ENCODE measurements at places on chromosomes 4 and X.

DNA sequence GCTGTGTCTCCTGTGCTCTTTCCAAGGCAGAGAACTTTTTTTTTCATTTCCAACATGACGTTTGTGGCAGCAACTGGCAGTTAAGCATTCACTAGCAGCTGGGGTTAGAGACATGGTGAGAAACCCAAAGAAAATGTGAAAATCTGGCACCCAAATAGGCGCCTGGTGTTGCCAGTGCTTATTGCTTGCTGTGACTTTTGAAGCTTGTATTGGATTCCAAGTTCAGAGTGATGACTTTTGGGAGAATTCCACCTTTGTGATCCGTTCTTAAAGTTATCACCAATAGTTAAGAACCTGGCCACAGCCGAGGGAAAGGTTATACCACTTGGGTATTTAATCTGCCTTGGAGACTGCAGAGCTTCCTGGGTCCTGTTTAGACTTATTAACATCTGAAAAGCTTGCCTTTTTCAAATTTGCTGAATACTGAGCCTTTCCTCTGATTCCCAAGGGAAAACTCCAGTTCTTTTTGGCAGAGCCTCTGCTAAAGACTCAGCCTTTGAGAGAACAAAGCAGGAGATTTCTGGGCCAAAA lies 101.0 kb downstream of the OPHN1 start:
- no peak for DNase-seq

DNA sequence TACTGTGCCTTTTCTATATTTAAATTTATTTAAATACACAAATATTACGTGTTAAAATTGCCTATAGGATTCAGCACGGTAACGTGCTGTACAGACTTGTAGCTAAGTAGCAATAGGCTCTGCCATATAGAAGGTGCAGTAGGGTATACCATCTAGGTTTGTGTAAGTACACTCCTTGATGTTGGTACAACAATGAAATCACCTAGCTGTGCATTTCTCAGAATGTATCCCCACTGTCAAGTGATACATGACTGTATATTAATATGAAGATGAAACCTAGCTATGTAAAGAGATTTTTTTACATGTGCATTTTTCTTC lies 431.2 kb downstream of the KCTD8 start:
- no peak for DNase-seq

DNA sequence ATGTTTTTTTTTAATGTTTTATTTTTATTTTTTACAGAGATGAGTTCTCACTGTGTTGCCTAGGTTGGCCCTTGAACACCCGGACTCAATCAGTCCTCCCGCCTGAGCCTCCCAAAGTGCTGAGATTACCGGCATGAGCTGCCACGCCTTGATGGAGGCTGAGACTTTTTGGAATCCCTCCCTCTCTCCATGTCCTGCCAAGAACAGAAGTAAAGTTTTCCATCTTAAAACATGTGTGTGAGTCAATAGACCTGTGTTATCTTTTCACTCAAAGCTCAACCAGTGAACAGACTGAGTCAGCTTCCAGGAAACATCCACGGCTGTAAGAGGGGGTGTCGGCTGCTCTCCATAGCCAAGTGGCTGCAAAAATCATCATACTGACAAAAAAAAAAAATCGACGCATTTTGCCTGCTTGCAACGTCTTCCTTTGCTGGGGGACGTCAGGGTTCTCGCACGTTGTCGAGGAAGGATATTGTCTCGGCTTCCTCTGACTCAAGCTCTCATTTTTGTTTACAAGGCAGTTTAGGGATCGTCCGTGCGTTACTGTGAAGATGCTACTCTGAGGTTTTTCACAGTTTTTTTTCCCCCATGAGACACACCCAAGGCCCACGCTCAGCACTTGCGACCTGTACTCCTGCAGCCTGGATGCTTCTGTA lies 10.0 kb upstream of the ASMTL start:
- DNase-seq: peak; percentile 53

DNA sequence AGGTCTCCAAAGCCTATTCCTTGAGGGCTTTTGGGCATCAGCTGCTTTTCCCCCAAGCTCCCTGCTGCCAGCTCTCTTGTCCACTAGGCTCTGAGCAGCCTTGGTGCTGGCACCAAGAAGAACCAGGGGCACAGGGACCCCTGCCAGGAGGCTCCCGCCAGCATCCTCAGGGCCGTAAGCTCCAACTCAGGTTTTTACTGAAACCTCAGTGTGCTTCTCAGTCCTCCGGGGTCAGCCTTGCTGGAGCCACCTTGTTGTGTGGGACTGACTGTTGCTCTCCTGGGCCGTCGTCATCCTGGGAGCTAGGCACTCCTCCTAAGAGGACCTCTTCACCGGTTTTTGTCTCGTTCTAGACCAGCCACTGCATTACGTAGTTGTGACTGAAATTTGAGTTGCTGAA lies 38.9 kb downstream of the NOP14 start:
- DNase-seq: no peak

GRCh38 chr4:136680271-136680670 lies 852.0 kb downstream of the PCDH18 start:
- no peak for DNase-seq

- DNase-seq: no peak
Measured at GRCh38 chrX:34223574-34223973, 91.5 kb upstream of the FAM47A start.

DNA sequence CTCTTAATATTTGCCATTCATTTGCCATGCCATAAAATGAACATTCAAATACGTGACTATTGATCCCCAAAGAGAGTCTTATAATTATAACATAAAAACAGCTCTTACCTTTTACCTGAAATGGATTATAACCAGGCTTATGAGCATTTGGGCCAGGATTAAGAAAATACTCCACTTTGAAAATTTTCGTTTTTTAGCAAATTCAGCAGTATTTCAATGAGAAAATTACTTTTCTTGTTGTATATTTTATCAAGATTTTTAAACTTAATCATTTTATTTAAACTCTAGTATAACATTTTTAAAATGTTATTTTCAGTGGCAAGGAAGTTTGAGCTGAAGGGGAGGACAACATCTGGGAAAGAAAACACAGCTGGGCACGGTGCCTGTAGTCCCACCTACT lies 59.0 kb upstream of the RAPGEF2 start:
- DNase-seq: no peak

GRCh38 chr4:157048248-157048647 lies 27.7 kb upstream of the GLRB start:
- DNase-seq: no peak

- DNase-seq: no peak
Measured at GRCh38 chr4:36189511-36190226, 54.6 kb downstream of the ARAP2 start.

DNA sequence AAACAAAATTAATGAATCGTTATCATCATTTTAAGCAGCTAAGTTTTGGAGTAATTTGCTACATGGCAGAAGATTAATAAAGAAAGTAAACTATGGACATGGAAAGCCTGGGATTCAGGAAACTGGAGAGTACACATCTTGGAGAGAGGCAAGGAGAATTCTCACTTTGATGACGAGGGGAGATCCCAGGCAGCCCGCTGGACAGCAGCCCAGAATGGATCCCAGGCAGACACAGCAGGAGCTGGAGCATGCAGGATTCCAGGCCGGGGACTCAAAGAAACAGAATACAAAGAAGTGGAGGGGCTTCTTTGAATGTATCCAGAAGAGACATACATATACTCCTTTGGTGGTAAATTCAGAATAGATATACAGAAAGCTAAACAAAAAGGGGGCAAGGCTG lies 118.0 kb upstream of the ATP6AP2 start:
- DNase-seq: no peak

- DNase-seq: no peak
Measured at GRCh38 chr4:174266416-174266815, 17.1 kb downstream of the FBXO8 start.
